ENCODE measurements at places on chromosomes 2 and 18. TPM values are rescaled to one million over a fixed set of nuclear protein-coding genes. Genes with fewer than 3 reads are reported as not detected.

Gene KLHL41
- 3.8 TPM for total RNA-seq

Gene GALNT13
- total RNA-seq, result 0.17 TPM

DNA sequence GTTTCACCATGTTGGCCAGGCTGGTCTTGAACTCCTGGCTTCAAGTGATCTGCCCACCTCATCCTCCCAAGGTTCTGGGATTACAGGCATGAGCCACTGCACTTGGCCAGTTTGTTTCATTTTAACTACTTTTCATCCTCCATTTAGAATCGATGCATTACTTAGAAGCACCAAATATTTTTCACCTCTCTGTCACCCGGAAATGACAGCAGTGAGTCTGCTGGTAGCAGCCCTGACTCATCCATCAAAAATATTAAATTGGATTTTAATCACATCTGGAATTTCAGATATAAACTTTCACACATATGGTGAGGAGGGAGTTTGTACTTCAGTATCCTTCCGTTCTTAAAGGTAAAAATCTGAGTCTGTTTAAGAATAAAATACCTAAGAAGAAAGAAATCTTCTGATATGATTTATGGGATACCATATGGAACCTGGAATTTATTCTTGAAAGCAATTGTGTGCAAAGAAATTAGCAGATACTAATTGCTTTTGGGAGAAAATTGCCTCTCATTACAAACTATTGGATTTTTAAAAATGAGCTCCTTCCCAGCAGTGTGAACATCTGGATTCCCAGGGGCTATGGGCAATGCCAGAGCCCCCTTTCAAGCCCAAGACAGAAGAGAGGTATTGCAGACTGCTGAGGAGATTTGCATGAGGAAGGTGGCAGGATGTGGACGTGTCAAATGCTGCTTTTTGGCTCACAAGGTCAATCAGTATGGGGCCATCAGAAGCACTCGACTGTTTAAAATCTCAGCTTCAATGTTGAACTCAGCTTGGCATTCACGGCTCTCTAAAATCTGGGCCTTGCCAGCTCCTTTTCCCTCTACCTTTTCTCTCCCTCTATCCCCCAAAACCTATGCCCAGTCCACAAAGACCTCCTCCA is 279.5 kb upstream of the SIX2 start:
- peak; percentile 53 for DNase-seq

DNA sequence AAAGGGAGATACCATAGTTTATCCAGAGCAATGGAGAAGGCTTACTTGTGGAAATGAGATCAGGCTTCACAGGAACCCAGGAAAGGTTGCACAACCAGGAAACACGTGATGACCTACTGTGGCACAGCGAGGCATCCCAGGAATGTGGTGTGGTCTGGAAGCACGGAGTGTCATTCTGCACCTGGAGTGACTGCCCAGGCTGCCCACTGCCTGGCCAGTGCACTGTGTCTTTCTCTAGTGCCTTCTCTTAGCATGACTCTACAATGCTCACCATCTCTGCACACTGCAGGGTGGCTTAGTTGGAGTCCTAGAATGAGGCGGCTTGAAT is 48.9 kb downstream of the CHST9 start:
- DNase-seq, result no peak

GRCh38 chr2:229821316-229821715 is 100.5 kb downstream of the TRIP12 start:
- DNase-seq, result no peak

- DNase-seq, result peak; percentile 42
These were observed 17.5 kb downstream of the STAT1 start for GRCh38 chr2:190996338-190996946.

DNA sequence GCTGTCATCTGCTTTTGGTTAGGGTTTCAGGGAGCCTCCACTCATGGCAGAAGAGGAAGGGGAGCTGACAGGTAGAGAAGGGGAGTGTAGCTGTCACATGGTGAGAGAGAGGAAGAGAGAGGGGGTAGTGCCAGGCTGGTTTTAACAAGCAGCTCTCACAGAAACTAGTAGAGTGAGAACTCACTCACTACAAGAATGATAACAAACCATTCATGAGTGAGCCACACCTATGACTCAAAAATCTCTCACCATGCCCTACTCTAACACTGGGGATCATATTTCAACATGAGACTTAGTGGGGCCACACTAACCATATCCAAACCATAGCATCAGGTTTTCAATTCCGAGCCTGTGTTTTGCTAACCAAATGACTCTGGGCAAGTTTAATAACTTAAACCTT is 274.9 kb upstream of the VWC2L start:
- no peak for DNase-seq

Gene PRKAG3
- 0.26 TPM for total RNA-seq

DNA sequence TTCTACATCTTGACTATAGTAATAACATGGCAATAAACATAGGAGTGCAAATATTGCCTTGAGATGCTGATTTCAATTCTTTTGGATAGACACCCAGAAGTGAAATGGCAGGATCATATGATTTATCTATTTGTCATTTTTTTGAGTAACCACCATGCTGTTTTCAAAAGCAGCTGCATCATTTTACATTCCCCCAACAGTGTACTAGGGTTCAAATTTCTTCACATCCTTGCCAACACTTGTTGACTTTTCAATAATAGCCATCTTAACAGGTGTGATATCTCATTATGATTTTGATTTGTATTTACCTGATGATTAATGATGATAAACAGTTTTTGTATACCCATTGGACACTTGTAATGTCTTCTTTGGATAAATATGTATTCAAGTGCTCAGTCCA is 90.8 kb downstream of the STRADB start:
- DNase-seq, result no peak

Gene ERICH2
- 3.1 TPM for total RNA-seq

GRCh38 chr2:118675531-118675930 is 171.9 kb downstream of the EN1 start:
- DNase-seq, result no peak

Gene TUBB8B
- total RNA-seq, result not detected

Gene RFTN2
- total RNA-seq, result 10.2 TPM

- DNase-seq, result no peak
These were observed 216.2 kb upstream of the LINC00305 start for GRCh38 chr18:64365106-64365505.

DNA sequence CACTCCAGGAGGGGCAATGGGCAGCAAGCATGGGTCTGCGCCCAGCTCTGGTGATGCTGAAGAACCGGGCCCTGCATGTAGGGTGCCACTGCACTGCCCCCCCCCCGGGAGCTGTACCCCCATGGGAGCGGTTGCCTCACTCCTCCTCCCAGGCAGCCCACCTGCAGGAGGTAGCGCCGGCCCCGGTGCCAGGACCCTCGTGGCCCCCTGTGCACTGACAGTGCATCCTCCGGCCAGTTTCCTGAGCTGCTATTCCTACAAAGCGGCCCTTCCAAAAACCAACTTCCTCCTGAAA is 109.4 kb downstream of the ZNF516 start:
- DNase-seq, result no peak

Gene CDH20
- not detected for total RNA-seq

- DNase-seq, result peak; percentile 52
These were observed 290.8 kb downstream of the CCDC85A start for GRCh38 chr2:56474412-56475158.

DNA sequence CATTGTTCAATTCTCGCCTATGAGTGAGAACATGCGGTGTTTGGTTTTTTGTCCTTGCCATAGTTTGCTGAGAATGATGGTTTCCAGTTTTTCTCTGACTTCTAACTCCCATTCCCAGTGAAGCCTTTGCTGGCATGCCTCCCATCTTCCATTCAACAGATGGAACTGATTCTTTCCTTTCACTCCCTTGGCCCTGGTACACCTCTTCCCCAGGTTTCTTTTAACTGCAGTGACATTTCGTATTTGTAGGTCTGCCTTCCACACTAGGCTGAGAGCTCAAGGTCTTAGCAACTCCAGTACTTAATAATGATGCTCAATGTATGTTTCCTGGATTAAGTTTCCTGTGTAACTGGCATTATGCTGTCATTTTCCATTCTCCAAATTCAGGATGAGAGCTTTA is 48.5 kb downstream of the GAREM1 start:
- no peak for DNase-seq

- DNase-seq, result peak; percentile 69
These were observed 9.6 kb downstream of the SERPINB8 start for GRCh38 chr18:63979409-63979920.

Gene LIMS4
- 0.26 TPM for total RNA-seq

- no peak for DNase-seq
These were observed 1200.9 kb downstream of the DSC3 start for GRCh38 chr18:29841631-29842030.

DNA sequence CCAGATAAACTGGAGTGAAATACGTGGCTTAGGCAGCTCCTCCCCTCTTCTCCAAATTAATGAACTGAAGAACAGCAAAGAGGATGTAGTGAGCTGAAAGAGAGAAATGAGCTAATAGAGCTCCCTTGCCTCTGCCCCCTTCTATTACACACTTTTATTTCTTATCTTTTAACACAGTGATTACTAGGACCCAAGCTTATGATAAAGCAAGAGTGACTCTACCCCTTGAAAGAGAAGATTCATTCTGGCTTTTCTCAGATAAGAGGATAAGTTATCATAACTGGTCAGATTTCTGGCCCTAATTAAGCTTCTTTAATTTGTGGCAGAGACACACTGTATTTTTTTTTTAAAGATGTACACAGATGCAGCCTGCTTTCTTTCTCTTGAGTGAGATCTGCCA is 102.2 kb downstream of the MSTN start:
- no peak for DNase-seq

- no peak for DNase-seq
These were observed 123.6 kb upstream of the XIRP2 start for GRCh38 chr2:166764702-166765101.

All from fibroblast of lung (primary cell).